Hepatocyte (in vitro differentiated cells): ENCODE measurements at places on chromosomes 7 and 10. TPM values are rescaled to one million over a fixed set of nuclear protein-coding genes. Genes with fewer than 3 reads are reported as not detected.

DNA sequence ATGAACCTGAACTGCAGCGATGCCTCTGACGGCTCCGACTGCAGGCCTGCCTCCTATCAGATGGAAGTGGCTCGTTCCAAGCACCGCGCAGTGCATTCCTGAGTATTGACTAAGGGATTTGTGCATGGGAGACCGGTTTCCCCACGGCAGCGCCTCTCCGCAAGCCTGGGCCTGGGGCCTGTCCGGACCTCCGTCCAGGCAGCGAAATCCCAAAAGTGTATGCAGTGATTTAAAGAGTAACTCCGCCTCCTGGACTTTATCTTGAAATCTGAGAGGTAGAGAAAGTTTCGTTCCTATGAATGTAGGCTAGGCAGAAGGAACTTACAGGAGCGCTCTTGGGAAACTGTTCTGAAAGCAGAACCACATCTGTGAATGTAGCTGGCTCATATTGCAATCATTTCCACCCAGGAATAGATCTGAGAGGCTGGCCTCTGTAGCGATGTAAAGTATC, 106.2 kb upstream of the CELF2 start:
- DNase-seq, result peak; percentile 88
- no peaks in the 10 kb centered on the region for H3K27me3 ChIP-seq
- peak overlapping the region; percentile 75 for H3K27ac ChIP-seq
- no peak overlapping the region for H3K4me3 ChIP-seq

GRCh38 chr7:110065121-110065520, 1025.8 kb upstream of the LRRN3 start:
- H3K4me3 ChIP-seq, result no peak overlapping the region
- no peak overlapping the region for H3K27ac ChIP-seq
- H3K4me1 ChIP-seq, result no peaks in the 10 kb centered on the region
- H3K27me3 ChIP-seq, result no peaks in the 10 kb centered on the region
- H3K36me3 ChIP-seq, result no peaks in the 10 kb centered on the region
- DNase-seq, result no peak

DNA sequence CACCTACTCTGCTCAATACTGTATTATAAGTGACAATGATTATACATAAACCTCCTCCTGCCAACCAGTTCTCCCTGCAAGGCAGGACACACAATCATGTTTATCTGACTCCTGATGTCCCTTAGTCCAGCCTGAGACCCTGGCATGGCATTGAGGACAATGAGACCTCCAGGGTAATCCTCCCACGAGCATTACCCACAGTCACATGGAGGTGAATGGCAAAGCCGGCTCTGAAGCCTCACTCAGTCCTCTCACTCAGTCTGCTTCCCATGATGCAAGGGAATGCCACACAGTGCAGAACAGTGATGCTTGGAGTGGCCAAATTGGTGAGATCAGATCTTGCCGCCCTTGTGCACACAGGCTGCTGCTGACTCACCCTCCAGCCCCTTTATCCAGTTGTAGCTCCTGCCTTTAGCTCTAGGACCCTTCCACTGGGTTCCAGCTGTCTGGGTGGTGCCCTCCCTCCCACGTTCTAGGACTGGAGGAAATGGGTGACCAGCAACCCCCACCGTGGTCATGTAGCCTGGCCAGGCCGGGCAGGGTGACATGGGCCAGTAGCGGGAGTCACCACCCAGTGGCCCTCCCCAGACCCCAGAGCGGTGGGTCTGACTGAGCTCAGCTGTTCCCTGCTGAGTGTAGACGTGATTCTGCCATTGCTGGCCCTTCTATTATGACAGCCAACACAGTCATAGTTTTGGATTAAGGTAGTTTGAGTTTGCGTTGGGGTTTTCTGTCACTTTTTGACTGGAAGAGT, 5.5 kb upstream of the ADCY1 start:
- no peaks in the 10 kb centered on the region for H3K36me3 ChIP-seq
- peaks cover 32% of the 10 kb centered on the region for H3K27me3 ChIP-seq
- no peaks in the 10 kb centered on the region for H3K4me1 ChIP-seq
- no peak for DNase-seq
- H3K4me3 ChIP-seq, result no peak overlapping the region

DNA sequence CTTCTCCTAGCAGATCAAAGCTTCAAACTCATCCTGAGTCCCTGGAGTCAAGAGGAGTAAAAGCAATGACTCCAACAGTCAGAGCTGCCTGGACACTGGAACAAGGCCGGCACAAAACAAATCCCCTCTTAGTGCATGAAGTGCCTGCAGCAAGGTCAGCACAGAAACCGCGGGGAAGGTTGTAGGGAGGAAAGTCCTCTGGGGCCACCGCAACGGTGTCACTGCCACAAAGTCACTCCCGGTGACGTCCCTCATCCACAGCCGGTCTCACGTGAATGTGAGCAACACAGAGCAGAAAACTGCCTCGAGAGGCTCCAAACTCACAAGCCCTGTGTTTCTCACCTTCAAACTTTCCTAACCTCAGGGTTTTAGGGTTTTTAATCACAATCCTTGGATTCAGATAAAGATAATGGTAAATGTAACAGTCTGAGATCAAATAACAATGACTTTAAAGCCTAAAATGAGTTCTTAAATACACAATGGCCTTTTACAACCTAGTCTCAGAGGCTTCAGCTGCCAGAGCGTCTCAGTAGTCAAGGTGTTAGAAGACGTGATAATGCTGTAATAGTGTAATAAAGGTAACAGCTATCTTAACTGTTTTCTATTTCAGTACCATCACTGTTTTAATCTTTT, 274.3 kb downstream of the ZMYND11 start:
- H3K36me3 ChIP-seq, result no peaks in the 10 kb centered on the region
- H3K4me3 ChIP-seq, result no peak overlapping the region
- DNase-seq, result peak; percentile 59

GRCh38 chr10:102775935-102776669, 32.4 kb downstream of the WBP1L start:
- no peaks in the 10 kb centered on the region for H3K27me3 ChIP-seq
- peaks cover 62% of the 10 kb centered on the region for H3K4me1 ChIP-seq
- peak; percentile 86 for DNase-seq
- no peaks in the 10 kb centered on the region for H3K36me3 ChIP-seq
- H3K27ac ChIP-seq, result peak overlapping the region; percentile 97
- peak overlapping the region; percentile 19 for H3K4me3 ChIP-seq

DNA sequence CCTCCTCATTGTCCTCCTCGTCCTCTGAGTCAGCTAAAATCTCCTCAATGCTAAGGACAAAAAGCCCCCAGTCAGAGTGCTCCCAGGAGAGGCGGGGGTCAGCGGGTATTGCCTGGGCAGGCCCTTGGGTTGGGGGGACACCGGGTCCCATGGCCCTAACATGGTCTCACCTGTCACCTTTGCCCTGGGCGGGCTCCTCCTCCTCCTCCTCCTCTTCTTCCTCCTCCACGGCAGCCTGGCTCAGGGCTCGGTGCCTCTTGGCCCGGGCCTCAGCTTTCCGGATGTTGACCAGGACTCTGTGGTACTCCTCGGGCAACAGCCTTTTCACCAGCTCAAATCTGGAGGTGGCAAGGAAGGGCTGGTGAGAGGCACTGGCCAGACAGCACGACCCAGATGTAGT, 32.0 kb upstream of the FRAT2 start:
- no peak overlapping the region for H3K27ac ChIP-seq
- no peaks in the 10 kb centered on the region for H3K4me1 ChIP-seq
- H3K27me3 ChIP-seq, result no peaks in the 10 kb centered on the region
- no peaks in the 10 kb centered on the region for H3K36me3 ChIP-seq
- no peak for DNase-seq
- H3K4me3 ChIP-seq, result no peak overlapping the region

DNA sequence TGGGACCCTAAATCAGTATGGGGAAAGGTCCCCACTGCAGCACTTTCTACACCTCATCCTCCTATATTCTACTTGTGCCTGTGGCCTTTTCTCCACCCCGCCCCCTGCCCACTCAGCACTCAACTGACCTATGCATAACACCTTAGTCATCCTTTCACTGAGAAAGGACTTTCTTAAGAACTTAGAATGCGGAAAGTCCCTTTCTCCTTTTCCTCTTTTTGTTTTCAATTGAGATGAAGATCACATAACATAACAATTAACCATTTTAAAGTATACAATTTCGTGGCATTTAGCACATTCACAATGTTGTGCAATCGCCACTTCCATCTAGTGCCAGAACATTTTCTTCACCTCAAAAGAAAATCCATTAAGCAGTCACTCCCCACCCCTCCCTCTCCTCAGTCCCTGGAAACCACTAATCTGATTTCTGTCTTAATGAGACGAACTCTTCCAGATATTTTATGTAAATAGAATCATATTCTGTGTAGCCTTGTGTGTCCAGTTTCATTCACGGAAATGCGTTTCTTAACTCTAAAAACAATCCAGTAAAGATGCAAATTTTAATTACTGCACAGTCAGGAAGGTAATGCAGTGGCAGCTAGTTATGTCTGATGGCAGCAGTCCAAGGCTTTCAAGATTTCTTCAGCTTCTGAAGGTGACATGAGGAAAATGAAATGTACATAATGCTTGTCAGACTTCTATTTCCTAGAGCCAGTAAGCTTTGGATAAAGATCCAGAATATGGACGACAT, 41.7 kb downstream of the FAS start:
- H3K27me3 ChIP-seq, result no peaks in the 10 kb centered on the region
- H3K36me3 ChIP-seq, result no peaks in the 10 kb centered on the region
- H3K4me1 ChIP-seq, result no peaks in the 10 kb centered on the region
- H3K4me3 ChIP-seq, result no peak overlapping the region

DNA sequence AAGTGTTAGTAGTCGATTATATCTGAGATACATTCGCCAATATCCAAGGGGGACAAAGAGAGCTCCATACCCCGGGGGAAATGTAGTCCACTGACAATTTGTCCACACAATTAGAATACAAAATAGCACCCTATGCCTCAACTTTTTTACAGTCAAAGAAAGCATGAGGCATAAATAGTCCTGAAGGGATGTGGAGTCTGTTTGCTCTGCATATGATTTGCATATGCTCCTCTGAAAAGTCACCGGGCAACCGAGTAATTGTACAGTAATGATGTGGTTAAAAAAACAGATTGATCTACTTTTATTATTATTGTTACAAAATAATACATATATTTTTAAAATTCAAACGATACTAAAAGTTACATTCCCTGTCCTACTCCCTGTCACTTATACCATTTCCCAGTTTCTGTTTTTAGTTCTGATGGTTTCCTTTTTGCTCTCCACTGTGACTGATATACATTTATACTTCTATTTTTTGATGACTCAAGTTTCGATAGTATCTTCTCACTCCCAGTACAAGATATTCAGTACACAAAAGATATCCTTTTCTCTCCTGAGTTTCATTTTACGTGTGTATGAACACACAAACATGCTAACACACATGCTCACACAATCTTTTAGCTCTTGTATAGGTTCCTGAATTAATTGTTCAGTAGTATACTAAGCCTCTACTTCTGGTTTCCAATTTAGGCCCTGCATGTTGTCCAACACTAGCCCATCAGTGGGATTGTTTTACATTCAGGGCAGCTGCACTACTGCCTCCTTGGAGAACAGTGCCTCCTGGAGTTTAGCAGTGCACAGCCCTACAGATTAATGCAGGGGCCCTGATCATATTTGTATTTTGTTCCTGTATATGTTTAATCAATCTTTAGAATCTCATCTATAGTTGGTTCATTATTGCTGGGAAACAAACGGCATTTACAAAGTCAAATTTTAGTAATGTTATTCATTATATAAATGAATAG, 130.9 kb downstream of the TES start:
- DNase-seq, result no peak
- H3K27ac ChIP-seq, result no peak overlapping the region

GRCh38 chr10:97024168-97025073, 161.3 kb downstream of the SLIT1 start:
- H3K27ac ChIP-seq, result no peak overlapping the region
- no peaks in the 10 kb centered on the region for H3K36me3 ChIP-seq
- no peaks in the 10 kb centered on the region for H3K4me1 ChIP-seq
- peak; percentile 56 for DNase-seq
- no peaks in the 10 kb centered on the region for H3K27me3 ChIP-seq
- no peak overlapping the region for H3K4me3 ChIP-seq

GRCh38 chr10:84469470-84469869, 141.1 kb downstream of the CCSER2 start:
- no peak for DNase-seq
- no peaks in the 10 kb centered on the region for H3K27me3 ChIP-seq
- no peak overlapping the region for H3K27ac ChIP-seq
- H3K4me3 ChIP-seq, result no peak overlapping the region
- H3K4me1 ChIP-seq, result no peaks in the 10 kb centered on the region
- H3K36me3 ChIP-seq, result no peaks in the 10 kb centered on the region

- no peak overlapping the region for H3K27ac ChIP-seq
- no peak for DNase-seq
- no peaks in the 10 kb centered on the region for H3K4me1 ChIP-seq
- no peaks in the 10 kb centered on the region for H3K36me3 ChIP-seq
- H3K4me3 ChIP-seq, result no peak overlapping the region
These were observed 198.3 kb downstream of the HDAC9 start for GRCh38 chr7:18693816-18694215.

DNA sequence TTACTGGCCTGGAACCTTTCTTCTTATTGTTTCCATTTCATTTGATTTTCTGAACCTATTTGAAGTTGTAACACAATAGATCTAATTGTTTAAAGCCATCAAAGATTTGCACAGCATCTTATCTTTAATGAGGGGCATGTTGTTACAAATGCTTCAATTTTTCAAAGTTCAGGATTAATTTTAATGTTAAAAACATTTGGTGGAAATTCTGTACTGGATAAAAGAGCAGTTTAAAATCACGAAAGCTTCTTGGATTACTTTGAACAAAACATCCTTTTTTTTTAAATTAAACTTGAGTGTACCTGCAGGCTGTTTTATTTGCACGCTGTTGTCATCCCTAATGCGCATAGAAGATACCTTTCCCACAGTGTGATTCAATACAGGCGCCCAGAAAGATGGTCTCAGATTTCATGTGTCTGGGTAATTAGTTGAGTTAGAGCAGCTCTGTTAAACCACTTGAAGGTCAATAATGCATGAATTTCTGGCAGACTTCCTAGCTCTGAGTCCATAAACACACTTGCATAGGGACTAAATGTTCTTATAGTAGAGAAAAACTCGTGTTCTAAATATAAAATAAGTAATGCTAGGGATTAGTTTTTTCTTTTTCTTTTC, 29.3 kb upstream of the DDX50 start:
- H3K27me3 ChIP-seq, result no peaks in the 10 kb centered on the region
- H3K4me1 ChIP-seq, result peaks cover 40% of the 10 kb centered on the region
- H3K4me3 ChIP-seq, result no peak overlapping the region
- no peaks in the 10 kb centered on the region for H3K36me3 ChIP-seq
- peak overlapping the region; percentile 84 for H3K27ac ChIP-seq
- DNase-seq, result peak; percentile 75

Gene SPDYE5
- not detected in 2 replicates for total RNA-seq

Gene PHKG1
- total RNA-seq, result not detected in 2 replicates

Gene HTRA1
- total RNA-seq, result 87.1 and 91.9 TPM in 2 replicates

Gene MYO1G
- total RNA-seq, result 0.03 TPM in 1 of 2 replicates, not detected in the other

Gene GIMAP4
- 0.63 and 1.8 TPM in 2 replicates for total RNA-seq

Gene SMO
- total RNA-seq, result 46.2 and 48.8 TPM in 2 replicates

Gene PDE6C
- total RNA-seq, result 0.07 and 0.08 TPM in 2 replicates

Gene RNLS
- total RNA-seq, result 14.9 and 15.7 TPM in 2 replicates

Gene NUDT13
- total RNA-seq, result 3.4 and 3.9 TPM in 2 replicates

Gene NUTM2A
- 1.1 and 1.5 TPM in 2 replicates for total RNA-seq

Gene AUTS2
- total RNA-seq, result 13.0 and 40.9 TPM in 2 replicates
